ENCODE measurements at places on chromosomes 6 and 20.

- DNase-seq, result no peak
These were observed 645.0 kb downstream of the PHF3 start for GRCh38 chr6:64280569-64280968.

- no peak for DNase-seq
These were observed 104.9 kb downstream of the DACT2 start for GRCh38 chr6:168214586-168215104.

GRCh38 chr20:33552519-33552918 lies 62.6 kb downstream of the CBFA2T2 start:
- no peak for DNase-seq

- no peak for DNase-seq
These were observed 7.8 kb upstream of the PACSIN1 start for GRCh38 chr6:34457742-34458735.

- DNase-seq, result no peak
These were observed 11.2 kb upstream of the TSBP1 start for GRCh38 chr6:32382757-32383420.

DNA sequence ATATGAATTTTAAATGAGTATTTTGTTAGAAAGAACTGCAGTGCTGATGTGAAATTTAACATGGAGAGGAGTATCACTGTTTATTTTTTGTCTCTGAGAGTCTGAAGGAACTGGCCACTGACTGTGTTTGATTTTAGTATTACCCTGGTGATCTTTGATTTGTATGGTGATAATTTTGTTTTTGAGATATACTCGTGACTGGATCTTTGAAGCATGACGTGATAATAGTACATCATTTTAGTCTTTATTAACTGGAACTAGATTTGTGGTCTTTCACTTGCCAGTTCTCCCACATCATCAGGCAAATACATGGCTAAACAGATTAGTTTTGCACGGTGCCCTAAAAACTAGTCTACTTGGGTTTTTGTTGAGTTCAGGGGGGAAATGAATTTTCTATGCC lies 55.5 kb downstream of the ARID1B start:
- no peak for DNase-seq

- DNase-seq, result no peak
These were observed 129.8 kb downstream of the VEGFA start for GRCh38 chr6:43899830-43900229.

- DNase-seq, result no peak
These were observed 96.1 kb downstream of the VEGFA start for GRCh38 chr6:43865932-43866645.

DNA sequence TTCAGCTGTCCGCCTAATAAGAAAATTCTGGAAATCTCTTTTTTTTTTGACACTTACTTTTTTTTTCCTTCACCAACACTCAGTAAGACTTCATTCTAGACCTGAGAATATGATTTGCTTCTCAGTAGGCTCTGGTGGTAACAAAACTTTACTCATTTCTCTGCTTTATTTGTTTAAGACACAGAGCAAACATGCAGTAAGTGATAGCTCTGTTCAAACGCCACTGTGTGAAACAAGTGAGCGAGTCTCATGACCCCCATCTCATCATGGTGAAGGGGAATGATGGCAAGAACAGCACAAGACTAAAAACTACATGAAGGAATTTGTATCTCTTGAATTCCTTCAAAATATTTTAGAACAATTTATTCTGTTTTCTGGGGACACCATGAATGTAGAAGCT lies 541.6 kb upstream of the POU3F2 start:
- DNase-seq, result no peak

- no peak for DNase-seq
These were observed 12.9 kb upstream of the TBC1D22B start for GRCh38 chr6:37244430-37245310.

DNA sequence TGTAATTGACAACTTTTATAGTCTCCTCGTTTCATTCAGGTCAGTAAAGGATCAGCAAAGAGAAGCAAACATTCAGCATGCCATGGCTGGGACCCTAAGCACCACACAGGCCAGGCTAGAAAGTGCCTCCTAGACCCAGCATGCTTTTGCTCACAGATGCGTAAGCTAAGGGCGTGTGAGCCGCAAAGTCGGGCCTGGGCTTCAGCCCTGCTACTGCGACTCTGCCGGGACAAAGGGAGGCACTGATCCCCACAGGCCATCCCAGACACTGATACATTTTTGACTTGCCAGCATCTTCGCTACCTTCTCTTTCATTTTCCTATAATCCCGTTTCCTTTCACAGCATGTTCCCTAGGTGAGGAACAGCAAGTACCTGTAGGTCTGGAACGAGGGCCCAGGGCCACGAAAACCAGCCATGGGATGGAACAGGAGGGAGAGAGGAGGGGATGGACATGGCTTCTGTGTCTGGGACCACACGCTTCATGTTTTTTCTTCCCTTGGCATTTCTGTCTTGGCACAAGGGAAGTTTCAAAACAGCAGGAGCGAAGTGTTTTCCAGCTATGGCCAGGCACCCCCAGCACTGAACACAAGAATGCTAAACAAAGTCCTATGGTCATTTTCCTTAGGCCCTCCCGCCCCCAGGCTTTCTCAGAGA lies 42.6 kb downstream of the IRF4 start:
- DNase-seq, result no peak

DNA sequence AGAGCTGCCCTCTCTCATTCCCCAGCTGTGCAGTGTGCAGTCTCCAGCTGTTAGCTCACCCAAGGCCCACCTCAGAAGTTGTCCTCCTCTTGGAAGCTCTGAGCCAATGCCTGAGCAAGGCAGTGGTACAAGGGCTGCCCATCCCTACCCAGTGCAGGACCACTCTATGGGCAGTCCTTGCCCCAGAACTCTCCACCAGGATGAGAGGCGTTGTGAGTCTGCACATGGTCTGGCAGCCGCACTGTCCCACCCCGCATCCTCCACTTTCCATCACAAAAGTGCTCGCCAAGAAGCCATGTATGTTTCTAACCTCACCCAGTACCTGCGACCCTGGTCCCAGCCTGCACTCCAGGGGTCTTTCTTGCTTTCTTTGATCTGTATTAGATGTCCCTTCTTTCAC lies 175.1 kb upstream of the PMEPA1 start:
- no peak for DNase-seq

GRCh38 chr20:58603721-58604120 lies 47.4 kb upstream of the STX16 start:
- DNase-seq, result no peak

GRCh38 chr20:25257130-25257529 lies 9.2 kb downstream of the PYGB start:
- no peak for DNase-seq

DNA sequence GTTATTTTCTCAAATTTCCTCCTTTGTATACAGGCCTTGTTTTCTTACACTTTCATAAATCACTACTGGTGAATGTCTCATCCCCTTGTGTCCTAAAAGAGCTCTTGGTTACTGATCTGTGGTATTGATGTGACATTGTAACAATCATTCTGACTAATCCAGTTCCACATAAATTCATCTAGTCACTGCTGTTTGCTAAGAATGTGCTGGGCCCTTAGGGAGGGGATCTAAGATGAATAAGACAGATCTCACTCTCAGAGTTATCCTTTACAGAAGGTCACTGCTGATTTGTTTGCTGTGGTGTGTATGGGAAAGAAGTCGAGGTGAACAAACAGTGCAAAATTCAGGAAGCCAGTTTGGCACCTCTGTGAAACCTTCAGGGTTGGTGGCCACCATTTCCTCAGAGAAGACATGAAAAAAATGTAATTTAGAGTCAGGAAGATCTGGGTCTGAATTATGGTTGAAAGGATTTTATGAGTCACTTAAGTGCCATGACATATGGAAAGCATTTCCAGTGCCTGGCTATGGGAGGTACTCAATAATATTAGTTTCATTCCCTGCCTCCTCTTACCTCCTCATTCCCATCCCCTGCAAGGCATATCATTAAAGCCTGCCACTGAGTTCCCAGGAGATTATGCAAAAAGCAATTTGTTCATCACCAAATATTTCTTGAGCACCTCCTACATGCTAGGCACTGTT lies 121.8 kb downstream of the COL9A1 start:
- no peak for DNase-seq

- DNase-seq, result no peak
These were observed 1.7 kb downstream of the STXBP5 start for GRCh38 chr6:147205690-147206600.

DNA sequence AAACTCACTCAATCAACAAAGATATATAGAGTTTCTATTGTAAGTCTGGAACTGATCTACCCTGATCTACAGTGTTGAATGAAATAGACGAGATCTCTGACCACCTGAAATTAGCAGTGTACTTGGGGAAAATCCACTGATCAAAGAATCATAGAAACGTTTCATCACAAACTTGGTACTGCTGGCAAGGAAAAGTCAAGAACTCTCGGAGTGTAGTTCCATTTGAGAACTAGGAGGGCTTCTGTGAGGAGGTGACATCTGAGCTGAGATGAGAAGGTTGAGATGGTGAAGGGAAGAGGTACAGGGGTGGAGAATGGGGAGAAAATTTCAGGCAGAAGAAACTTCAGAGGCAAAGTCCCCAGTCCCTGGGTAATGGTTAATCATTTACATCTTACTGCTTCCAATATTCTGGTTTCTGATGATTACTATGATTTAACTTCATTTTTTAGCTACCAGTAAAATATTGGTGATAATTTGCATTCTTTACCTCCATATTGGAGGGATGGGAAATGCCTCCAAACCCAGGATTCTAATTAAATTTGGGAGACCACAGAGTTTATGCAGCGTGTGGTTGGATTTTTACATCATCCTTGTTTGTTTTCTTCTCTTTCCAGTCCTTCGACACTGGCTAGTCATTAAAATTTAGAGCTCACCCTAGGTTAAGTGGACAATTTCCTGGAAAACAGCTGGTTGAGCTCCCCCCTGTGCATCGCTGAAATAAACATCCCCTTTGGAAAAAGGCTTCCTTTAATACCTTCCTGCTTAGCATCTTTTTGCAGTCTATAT lies 191.9 kb downstream of the BCAS1 start:
- no peak for DNase-seq

GRCh38 chr6:282867-283416 lies 9.3 kb upstream of the DUSP22 start:
- DNase-seq, result no peak

DNA sequence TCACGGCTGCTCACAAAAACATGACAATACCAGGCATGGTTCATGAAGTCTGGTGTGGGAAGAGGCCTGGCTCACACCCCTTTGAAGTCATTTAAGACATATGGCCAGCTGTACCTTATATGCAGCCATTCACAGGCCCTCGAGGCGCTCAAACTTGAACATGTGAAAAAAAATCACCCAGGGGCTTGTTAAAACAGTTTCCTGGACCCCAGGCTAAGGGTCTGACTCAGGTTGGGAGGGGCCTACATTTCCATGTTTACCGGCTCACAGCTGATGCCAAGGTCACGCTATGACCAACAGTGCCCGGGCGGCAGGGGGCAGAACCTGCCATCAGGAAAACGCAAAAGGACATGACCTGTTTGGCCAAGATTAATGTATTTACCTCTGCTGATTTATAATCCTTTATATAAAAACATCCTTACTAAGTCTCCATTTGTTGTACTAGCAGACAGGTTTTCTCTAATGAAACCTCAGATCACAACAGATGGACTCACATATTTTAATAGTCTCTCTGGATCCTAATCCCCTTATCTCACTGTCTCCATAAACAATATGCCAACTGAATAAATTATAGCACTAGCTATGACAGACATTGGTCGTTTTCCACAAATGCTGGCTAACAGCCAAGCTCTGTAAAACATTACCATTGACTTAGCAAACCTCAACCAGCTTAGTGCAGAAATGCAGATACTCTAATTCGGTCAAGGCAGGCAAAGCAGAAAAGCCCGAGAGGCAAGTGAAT lies 19.9 kb downstream of the EZR start:
- no peak for DNase-seq

GRCh38 chr6:14074476-14075094 lies 43.0 kb upstream of the CD83 start:
- DNase-seq, result no peak

DNA sequence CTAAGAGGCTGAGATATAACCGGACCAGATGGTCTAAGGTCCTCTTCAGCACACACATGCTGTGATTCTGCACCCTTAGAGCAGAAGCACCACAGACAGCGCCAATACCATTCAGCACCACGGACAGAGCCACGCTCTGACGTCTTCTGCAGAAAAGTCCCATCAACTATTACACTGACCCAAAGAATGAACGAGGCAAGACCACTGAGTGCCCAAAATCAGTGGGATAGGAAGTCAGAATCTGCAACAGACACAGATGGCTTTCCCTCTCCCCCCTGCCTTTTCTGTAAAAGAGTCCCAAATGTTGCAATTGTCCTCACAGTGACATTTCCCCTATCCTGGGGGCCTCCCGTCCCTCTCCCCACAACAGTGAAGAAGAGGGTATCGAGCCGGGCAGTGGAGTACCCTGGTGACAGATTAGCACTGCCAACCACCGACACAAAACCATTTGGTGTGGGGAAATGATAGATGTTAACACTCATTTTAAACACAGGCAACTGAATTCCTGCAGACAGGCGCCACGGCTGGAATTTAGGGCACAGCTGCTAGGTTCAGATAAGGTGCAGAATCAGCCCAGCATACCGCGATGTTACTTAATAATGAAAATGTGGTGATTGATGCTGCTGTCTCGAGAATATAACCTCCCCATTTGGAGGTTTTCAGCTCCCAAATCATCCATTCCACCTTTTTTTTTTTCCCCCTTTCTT lies 66.6 kb upstream of the CTNNBL1 start:
- no peak for DNase-seq

DNA sequence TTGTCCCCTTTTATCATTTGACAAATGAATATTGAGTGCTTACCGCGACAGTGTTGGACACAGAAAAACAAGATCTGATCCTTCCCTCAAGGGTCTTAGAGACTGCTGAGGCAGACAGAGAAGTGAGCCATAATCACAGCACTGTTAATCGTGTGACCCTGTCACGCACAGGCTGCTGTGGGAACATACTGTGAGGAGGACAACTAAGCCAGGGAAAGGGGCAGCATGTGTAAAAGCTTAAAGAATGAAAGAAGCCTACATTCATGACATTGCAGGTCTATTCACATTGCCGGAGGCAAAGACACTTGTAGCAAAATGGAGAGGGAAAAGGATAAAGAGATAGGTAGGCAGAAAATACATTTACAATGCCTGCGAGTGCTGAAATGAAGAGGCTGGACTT lies 32.7 kb downstream of the TRDN start:
- DNase-seq, result no peak

- DNase-seq, result no peak
These were observed 118.8 kb downstream of the ADTRP start for GRCh38 chr6:11659757-11660156.

GRCh38 chr20:45813006-45813340 lies 529 bp downstream of the UBE2C start:
- DNase-seq, result no peak

GRCh38 chr20:23118766-23119165 lies 32.6 kb upstream of the CD93 start:
- no peak for DNase-seq

DNA sequence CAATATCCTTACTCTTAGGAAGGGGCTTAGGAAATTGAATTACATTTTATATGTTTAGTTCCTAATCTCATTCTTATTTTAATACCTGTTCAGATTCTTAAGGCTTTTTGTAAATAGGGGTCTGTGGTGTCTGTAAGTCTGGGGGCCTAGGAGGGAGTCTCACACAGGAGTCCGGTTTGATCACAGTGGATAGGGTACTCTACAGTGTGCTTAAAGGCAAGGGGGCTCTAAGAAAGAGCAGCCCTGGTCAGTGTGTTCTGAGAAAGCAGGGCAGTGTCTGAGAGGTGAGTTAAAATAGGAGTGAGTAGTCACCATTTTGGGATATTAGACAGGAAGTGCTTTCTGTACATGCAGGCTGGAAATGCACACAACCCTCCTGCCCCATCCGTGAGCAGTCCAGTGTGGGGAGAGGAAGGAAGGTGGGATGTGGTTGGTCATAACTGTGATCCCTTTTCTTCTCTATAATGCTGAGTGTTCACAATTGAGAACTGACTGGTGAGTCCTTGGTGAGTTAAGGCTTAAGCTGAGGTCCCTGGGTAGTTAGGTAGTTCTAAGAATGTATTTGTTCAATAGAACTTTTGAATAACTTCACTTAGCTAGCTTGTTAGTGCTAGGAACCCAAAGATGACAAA lies 50.0 kb downstream of the CDKAL1 start:
- DNase-seq, result no peak

Measured in CD4-positive, alpha-beta T cell treated with Interferon alpha-2 for 1 hour (primary cell).